Gastrocnemius medialis (tissue), 4 donors: ENCODE measurements at places on chromosomes 6 and 20. TPM values are rescaled to one million over a fixed set of nuclear protein-coding genes. Genes with fewer than 3 reads are reported as not detected.

Gene ATRN
- total RNA-seq: 15.4 TPM

- H3K36me3 ChIP-seq: no peaks in the 10 kb centered on the region
- H3K4me1 ChIP-seq: no peaks in the 10 kb centered on the region
- no peak for DNase-seq
- no peak overlapping the region for H3K4me3 ChIP-seq
These were observed 23.6 kb downstream of the LINC00237 start for GRCh38 chr20:21082584-21082983.

GRCh38 chr6:42049948-42050296, 402 bp upstream of the TAF8 start:
- peak; percentile 36 for DNase-seq
- no peaks in the 10 kb centered on the region for H3K27me3 ChIP-seq
- peak overlapping the region; percentile 91 for H3K27ac ChIP-seq

GRCh38 chr6:29649701-29650673, 6.9 kb upstream of the MOG start:
- peaks cover 3% of the 10 kb centered on the region for H3K4me1 ChIP-seq
- H3K36me3 ChIP-seq: no peaks in the 10 kb centered on the region
- DNase-seq: peak; percentile 97
- peak overlapping the region; percentile 73 for H3K4me3 ChIP-seq
- peak overlapping the region; percentile 91 for H3K27ac ChIP-seq

DNA sequence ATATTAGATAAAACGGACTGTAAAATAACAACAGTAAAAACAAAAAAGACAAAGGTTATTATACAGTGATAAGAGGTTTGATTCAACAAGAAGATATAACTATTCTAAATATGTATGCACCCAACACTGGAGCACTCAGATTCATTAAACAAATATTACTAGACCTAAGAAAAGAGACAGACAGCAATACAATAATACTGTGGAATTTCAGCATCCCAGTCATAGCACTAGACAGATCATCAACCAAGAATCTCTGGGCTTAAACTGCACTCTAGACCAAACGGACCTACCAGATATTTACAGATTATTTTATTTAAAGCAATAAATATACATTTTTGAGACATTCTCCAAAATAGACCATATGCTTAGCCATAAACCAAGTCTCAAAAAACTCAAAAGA, 263.8 kb downstream of the C6orf118 start:
- H3K27ac ChIP-seq: no peak overlapping the region
- DNase-seq: no peak
- H3K4me3 ChIP-seq: no peak overlapping the region
- H3K36me3 ChIP-seq: no peaks in the 10 kb centered on the region
- H3K27me3 ChIP-seq: no peaks in the 10 kb centered on the region

- no peak overlapping the region for H3K4me3 ChIP-seq
- no peak for DNase-seq
- H3K36me3 ChIP-seq: no peaks in the 10 kb centered on the region
- H3K4me1 ChIP-seq: no peaks in the 10 kb centered on the region
- no peak overlapping the region for H3K27ac ChIP-seq
These were observed 1262.5 kb upstream of the CITED2 start for GRCh38 chr6:140636908-140637402.

DNA sequence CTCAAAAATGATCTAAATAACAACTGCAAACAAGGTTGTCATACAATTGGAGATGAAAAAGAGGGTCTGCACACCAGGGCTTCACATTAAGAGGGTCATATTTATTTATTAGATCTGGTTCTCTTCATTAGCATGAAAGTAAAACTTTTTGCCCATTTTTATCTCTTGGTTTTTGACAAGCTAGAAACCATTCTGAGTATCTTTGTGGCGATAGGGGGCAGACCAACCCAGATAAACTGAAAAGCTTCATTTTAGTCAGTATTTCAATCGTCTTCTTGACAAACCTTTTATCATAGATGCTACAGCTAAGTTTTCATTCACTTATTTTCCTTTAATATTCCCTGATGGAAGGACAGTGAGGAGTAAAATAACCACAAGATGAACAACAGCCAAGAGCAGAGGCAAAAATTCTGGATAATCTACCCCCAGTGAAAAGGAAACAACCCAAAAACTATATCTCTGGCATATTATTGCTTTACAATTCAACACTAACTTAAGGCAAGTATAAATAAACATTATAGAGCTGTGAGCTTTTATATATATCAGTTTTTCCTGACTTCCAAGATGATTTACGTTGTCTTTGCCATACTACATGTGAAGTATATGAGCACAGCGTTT, 45.2 kb downstream of the THEMIS start:
- H3K27ac ChIP-seq: no peak overlapping the region
- no peak overlapping the region for H3K4me3 ChIP-seq
- H3K4me1 ChIP-seq: no peaks in the 10 kb centered on the region
- DNase-seq: no peak

- peaks cover 26% of the 10 kb centered on the region for H3K4me1 ChIP-seq
- no peaks in the 10 kb centered on the region for H3K36me3 ChIP-seq
- peak overlapping the region; percentile 90 for H3K27ac ChIP-seq
- no peaks in the 10 kb centered on the region for H3K27me3 ChIP-seq
- no peak overlapping the region for H3K4me3 ChIP-seq
These were observed 12.8 kb downstream of the DLL1 start for GRCh38 chr6:170277893-170278742.

DNA sequence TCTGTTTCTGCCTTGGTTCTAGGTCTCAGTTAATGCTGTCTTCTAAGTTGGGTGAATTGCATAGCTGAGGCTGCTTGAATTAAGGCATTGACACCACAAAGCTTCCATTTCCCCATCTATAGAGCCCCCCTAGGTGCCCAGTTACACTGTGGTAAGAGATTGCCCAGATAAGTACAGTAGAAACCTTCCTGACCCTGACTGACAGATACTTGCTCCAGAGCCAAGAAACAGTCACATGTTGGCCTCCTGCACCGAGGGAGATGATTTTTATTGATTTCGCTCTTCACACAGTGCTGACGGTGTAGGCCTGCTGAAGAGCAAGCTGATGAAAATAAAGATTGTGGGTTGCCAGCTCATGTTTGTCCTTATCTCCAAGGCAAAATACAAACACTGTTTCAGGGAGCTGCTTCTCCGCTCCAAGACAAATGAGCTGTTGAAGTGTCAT, 67.9 kb downstream of the TRMT11 start:
- no peaks in the 10 kb centered on the region for H3K4me1 ChIP-seq
- peaks cover 4% of the 10 kb centered on the region for H3K36me3 ChIP-seq
- no peak overlapping the region for H3K27ac ChIP-seq
- no peak for DNase-seq
- H3K27me3 ChIP-seq: no peaks in the 10 kb centered on the region

DNA sequence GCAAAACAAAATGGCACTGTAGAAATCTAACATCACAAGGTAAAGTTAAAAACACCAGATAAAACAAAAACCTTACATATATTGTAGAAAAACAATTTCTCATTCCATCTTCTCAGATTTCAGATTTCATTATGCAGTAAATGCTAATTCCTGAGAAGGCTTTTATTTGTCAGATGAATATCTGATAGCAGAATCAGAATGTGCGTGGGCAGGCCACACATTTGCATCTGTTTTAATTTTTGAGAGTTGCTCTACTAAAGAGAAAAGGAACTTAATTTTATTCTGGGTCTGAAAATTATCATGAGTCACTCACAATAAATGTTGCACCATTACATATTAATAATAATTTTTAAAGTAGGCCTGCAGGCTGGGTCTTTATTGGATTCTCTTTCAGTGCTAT, 329.3 kb upstream of the SPTLC3 start:
- DNase-seq: no peak
- no peaks in the 10 kb centered on the region for H3K36me3 ChIP-seq
- H3K4me3 ChIP-seq: no peak overlapping the region

GRCh38 chr6:56540232-56541029, 102.3 kb downstream of the DST start:
- no peak for DNase-seq
- H3K4me1 ChIP-seq: peaks cover 63% of the 10 kb centered on the region
- peak overlapping the region; percentile 75 for H3K4me3 ChIP-seq
- H3K27me3 ChIP-seq: no peaks in the 10 kb centered on the region
- H3K27ac ChIP-seq: peak overlapping the region; percentile 95
- no peaks in the 10 kb centered on the region for H3K36me3 ChIP-seq
